GM23248 (cell line): ENCODE measurements at places on chromosomes 12 and 14. TPM values are rescaled to one million over a fixed set of nuclear protein-coding genes. Genes with fewer than 3 reads are reported as not detected.

FGD6 gene
- 5.9 and 6.4 TPM in 2 replicates for total RNA-seq

KCNC2 gene
- not detected in 2 replicates for total RNA-seq

TAC3 gene
- not detected in 2 replicates for total RNA-seq

OVCH1 gene
- total RNA-seq, result 0.13 TPM in 1 of 2 replicates, not detected in the other

PNMA1 gene
- total RNA-seq, result 14.2 and 18.2 TPM in 2 replicates

CCDC198 gene
- not detected in 2 replicates for total RNA-seq
